Stimulated activated CD4-positive, alpha-beta T cell treated with anti-CD3 and anti-CD28 coated beads, Interleukin-2, amount 100 ng/mL, for 4 hours (primary cell): ENCODE measurements at places on chromosomes 13 and 19.
A peak's percentile ranks its signal among the peaks of the same experiment; 100 is the strongest.

- DNase-seq, result no peak
These were observed 16.7 kb downstream of the BICRA start for GRCh38 chr19:47625650-47626049.

DNA sequence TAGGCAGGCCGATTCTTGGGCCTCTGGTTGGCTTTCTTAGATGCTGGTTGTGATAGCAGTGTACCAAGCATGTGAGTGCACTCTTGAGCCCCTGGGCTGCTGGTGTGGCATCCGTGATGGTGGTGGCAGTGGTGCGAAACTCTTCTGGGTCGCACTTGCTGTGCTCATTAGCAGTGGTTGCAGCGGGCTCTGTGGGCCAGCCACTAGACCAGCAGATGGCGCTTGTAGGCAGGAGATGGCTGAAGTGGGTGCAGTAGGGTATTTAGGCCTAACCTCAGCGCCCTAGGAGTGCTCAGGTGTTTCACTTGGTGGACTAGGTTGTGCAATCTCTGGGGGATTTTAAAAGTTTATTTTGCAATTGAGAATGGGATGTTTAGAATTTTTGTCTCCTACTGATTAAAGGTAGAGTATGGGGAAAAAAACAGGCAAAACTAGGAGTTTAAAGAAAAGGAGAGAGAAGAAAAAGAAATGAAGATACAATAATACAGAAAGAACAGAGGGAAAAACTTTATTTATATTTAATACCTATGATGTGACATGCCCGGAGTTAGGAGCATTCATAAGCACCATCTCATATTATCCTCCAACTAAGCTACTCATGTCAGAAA lies 4.3 kb upstream of the ZNF17 start:
- peak; percentile 66 for DNase-seq

DNA sequence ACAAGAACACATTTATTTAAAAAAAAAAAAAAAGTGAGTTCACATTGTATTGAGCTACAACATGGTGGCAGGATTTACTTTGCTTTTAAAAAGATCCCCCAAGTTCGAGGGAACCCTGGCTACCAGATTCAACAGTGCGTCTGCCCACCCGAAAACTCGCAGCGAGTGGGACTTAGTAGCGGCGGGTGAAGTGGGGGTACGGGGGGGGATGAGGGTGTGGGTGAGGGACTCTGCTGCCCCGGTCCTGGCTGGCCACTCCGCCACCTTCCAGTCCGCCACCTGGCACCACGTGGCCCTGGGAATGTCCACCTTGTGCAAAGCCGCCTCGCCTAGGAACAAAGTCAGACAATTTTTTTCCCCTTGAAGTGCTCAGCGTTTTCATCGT lies 19.3 kb upstream of the TINCR start:
- no peak for DNase-seq

- no peak for DNase-seq
These were observed 1240.5 kb downstream of the UQCRFS1 start for GRCh38 chr19:27972291-27973040.

GRCh38 chr19:2043251-2043641 lies 7.8 kb downstream of the MKNK2 start:
- no peak for DNase-seq

DNA sequence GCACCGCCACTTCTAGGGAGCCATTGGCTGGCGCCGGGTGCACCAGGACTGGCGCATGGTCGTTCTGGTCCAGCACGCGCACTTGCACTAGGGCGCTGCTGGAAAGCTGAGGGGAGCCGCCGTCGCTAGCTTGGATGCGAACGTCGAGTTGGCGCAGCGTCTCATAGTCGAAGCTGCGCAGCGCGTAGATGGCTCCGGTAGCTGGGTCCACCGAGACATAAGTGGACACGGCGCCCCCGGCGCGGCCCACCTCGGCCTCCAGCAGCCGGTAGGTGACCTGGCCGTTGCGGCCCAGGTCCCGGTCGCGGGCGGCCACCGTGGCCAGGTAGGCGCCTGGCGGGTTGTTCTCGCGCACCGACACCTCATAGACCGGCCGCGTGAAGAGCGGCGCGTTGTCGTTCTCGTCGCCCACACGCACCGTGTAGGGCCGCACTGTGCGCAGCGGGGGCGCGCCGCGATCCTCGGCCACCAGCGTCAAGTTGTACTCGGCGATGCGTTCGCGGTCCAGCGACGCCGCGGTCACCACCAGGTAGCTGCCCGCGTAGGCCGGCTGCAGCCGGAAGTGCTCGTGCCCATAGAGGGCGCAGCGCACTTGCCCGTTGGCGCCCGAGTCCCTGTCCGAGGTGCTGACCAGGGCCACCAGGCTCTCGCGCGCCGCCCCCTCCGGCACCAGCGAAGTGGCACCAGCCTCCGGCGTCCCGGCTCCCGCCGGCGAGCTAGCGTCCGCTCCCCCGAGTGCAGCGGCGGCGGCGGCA lies 1.7 kb downstream of the PCDH8 start:
- DNase-seq, result no peak

DNA sequence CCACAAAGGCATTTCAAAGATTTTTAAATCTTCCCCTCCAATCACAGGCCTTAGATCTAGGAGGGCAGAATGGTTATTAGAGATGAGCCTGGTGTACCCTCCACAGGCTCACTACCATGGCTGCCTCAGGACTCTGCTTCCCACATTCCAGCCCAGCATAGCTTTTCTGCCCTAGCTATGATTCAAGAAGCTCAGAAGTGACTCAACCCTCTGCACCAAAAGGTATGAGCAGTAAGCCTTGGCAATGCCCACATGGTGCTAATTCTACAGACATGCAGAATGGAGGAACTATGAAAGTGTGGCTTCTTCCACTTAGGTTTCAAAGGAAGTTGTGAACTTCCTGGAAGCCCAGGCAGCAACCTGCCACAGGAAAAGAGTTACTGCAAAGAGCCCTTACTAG lies 786.2 kb downstream of the SLITRK6 start:
- no peak for DNase-seq
